Astrocyte (in vitro differentiated cells and primary cell): ENCODE measurements at places on chromosomes 7 and 10.

GRCh38 chr10:33794460-33794859 lies 460.0 kb upstream of the NRP1 start:
- H3K4me1 ChIP-seq: no peaks in the 10 kb centered on the region
- no peak for DNase-seq
- H3K4me3 ChIP-seq: no peak overlapping the region
- no peak overlapping the region for H3K27ac ChIP-seq
- H3K27me3 ChIP-seq: no peaks in the 10 kb centered on the region
- H3K36me3 ChIP-seq: no peaks in the 10 kb centered on the region

- no peak overlapping the region for H3K4me3 ChIP-seq
- peak; percentile 6 for DNase-seq
- no peak overlapping the region for H3K27ac ChIP-seq
- H3K27me3 ChIP-seq: no peaks in the 10 kb centered on the region
- H3K4me1 ChIP-seq: no peaks in the 10 kb centered on the region
- H3K36me3 ChIP-seq: no peaks in the 10 kb centered on the region
Observed at GRCh38 chr10:55144001-55144400, 343.0 kb upstream of the PCDH15 start.

DNA sequence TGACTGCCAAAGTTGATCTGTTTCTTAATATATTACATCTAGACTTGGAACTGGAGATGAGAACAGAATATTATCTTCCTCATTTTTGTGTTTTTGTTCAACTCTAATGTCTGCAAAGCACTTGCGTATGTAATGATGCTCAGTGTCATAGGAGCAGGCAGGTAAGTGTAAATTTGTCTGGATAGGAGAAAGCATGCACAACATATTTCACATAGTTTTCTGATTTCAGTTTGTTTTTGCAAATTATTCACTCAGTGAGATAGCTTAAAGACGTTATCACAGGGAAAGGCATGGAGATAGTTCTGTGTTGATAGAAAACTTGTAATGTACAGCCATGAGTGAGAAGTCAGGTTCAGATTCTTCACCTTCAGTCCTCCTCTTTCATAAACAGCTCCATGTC lies 84.8 kb downstream of the CFTR start:
- DNase-seq: no peak
- no peaks in the 10 kb centered on the region for H3K4me1 ChIP-seq
- no peaks in the 10 kb centered on the region for H3K27me3 ChIP-seq
- H3K4me3 ChIP-seq: no peak overlapping the region
- no peaks in the 10 kb centered on the region for H3K36me3 ChIP-seq

DNA sequence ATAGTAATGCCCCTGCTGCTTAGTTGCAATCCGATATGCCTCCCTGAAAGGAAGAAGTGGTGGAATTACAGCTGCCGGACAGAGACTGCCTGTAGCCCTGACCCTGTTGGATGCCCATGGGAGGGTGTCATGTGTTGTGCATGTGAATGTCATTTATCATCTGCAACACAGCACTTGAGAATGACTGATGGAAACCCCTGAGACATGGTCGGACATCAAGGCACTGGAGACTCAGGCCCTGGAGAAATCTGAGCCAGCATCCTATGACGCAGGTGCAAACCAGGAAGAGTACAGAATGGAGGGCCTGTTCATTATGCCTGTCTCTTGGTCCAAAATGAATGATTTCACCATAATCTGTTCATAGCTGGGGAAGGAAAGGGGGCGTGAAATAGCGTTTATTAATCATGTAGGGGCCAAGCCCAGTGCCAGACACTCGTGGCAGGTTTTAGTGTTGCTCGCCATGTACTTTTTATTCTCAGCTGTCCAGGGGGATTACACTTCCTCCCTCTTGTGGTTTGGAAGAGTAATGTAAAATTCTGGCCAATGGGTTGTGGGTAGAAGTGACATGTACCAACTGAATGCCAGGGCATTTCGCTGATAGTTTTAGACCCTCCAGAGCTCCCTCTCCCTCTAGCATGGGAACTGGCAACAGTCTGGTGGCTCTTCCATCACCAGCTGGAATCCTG lies 23.0 kb upstream of the LEP start:
- peaks cover 15% of the 10 kb centered on the region for H3K4me1 ChIP-seq
- H3K27ac ChIP-seq: no peak overlapping the region
- H3K4me3 ChIP-seq: no peak overlapping the region
- no peaks in the 10 kb centered on the region for H3K36me3 ChIP-seq
- DNase-seq: peak; percentile 45

DNA sequence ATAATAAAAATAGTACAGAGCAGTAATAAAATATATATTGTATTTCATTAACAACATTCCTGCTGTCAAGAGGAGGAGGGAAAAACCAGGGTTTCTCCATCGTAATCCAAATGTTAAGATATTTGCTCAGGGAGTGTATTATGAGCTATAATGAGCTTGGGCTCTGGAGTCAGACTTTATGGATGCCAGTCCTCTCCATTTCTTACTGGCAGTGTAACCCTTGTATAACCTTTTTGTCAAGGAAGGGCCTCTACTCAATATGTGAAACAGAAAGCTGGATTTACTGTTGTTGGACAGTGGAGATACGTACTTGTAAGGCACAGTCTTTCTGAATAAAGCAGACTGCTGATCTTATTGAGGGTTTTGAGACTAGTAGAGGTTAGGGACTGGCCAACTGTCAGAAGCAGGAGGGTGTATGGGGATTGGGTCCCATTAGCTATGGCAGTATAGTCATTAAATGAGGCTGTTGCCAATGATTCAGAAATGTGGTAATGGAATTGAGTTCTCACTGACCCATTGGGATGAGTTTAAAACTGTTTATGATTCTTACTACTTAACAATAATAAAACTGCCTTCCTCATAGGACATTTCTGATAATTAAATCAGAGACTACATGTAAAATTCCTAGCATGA lies 56.5 kb downstream of the ZNF277 start:
- H3K27me3 ChIP-seq: no peaks in the 10 kb centered on the region
- no peaks in the 10 kb centered on the region for H3K4me1 ChIP-seq
- H3K36me3 ChIP-seq: no peaks in the 10 kb centered on the region
- H3K27ac ChIP-seq: no peak overlapping the region
